Cortex of kidney (tissue), 1 donor: ENCODE measurements at places on chromosomes 7 and 10.

DNA sequence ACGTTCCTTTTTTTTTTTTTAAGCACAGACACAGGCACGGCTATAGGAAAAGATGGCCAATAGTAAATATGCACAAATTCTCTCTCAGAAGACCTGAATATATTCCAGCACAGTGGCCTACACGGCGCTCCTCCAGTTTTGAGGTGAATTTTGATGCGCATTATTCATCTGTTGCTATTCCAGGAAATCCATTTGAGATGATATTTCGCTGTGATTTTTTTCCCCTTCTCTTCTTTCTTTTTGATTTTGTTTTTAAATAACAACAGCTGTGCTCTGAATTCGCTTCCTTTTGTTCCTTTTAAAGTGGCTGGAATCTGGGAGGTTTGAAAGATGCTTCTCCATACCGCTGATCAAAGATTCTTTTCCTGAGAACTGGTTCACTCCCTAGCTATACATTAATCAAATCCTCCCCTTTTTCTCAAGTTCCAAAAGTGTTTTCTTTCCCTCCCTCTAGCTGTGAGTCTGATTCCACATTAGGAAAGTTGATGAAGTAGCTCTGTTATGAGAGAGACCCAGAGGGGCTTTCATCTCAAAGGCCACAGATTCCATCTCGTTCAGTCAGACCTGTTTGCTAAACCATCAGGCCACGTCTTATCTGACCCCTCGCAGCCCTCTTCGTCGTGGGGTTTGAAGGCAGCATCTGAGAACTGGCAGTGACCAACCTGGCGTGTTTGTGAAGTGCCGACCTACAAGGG lies 602.7 kb upstream of the NRP1 start:
- DNase-seq: no peak

DNA sequence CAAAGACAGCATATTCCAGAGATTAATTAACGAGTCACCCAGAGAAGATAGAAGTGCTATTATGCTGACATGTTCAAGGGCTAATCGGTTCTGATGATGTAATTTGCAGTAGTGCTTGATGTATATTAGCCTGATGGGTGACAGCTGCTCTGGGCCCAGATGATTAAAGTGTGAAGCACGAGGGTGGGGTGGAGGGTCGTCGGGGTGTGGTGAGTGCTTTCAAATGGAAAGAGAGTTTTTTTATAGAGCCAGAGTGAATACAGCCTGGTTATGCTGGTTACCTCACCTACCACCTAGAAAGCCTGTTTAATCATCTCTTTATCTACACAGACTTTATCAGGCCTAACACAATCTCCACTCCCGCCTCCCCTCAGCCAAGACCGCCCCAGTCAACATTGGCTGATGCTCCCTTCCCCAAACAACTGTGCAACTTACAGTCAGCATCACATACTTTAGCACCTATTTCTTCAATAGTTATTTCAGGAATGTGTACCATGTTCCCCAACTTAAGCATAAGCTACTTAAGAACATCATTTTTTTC lies 11.5 kb upstream of the STN1 start:
- DNase-seq: no peak

- DNase-seq: no peak
Observed at GRCh38 chr7:48454750-48455192, 283.5 kb downstream of the ABCA13 start.

DNA sequence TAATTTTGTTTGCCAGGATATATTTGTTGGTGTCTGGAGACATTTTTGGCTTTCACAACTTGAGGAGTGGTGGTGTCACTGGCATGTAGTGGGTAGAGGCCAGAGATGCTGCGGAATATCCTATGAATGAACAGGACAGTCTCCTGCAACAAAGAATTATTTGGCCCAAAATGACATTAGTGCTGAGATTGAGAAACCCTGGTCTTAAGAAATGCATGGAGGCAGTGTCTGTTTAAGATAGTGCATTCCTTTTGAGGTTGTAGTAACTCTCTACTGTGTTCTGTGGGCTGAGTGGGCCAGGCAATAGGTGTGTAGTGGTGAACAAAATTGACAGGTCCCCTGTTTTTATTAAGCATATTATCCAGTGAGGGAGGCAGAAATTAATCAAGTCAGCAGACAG lies 165.5 kb downstream of the CDK14 start:
- no peak for DNase-seq

DNA sequence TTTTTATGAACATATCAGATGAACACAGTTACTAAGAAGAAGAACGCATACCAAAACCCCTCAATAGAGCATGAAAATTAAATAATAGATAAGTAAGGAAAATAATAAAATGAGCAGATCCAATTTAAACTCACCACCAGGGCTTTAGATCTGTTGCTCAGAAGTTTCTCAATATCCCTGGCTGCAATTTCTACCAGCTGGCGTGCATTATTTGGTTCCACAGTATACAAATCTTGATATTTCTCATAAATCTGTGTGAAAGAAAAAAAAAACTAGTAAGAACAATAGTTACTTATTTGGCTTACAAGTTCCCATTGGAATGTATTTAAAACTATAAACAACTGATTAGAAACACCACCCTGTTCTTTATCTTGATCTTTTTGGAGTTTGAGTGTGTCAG lies 108.6 kb downstream of the CACNA2D1 start:
- DNase-seq: no peak

DNA sequence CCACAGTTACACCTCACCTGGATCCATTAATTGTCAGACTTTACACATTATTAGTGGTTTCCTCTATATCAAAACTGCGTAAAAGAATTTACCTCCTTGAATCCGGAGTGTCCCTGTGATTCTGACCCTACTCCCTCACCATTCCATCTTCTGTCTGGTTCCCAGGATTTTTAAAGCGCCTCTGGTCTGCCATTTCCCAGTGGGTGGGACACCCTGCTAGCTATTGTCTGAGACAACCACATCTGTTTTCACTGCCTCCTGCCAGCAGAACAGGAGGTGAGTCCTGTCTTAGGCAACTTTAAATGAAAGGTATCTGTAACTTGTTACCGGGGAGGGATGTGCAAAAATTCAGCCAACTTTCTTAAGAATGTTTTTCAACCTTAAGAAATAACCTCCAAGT lies 2.3 kb downstream of the MACROH2A2 start:
- no peak for DNase-seq

DNA sequence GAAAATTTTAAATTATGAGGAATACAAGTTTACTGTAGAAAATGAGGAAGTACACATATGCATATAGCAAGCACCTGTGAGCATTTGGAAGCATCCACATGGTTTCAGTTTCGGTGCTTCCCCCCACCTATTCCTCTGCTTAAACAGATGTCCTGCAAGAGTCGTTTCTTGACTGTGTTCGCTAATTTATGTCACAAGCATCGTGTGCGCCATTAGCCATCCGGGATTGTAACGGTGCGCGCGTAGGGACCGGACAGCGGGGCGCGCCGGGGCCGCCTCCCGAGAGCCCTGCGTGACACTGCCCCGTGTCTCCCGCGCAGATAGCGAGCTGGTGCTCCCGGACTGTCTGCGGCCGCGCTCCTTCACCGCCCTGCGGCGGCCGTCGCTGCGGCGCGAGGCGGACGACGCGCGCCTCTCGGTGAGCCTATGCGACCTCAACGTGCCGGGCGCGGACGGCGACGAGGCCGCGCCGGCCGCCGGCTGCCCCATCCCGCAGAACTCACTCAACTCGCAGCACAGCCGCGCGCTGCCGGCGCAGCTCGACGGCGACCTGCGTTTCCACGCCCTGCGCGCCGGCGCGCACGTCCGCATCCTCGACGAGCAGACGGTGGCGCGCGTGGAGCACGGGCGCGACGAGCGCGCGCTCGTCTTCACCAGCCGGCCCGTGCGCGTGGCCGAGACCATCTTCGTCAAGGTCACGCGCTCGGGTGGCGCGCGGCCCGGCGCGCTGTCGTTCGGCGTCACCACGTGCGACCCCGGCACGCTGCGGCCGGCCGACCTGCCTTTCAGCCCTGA lies 90.9 kb downstream of the NEURL1 start:
- no peak for DNase-seq

DNA sequence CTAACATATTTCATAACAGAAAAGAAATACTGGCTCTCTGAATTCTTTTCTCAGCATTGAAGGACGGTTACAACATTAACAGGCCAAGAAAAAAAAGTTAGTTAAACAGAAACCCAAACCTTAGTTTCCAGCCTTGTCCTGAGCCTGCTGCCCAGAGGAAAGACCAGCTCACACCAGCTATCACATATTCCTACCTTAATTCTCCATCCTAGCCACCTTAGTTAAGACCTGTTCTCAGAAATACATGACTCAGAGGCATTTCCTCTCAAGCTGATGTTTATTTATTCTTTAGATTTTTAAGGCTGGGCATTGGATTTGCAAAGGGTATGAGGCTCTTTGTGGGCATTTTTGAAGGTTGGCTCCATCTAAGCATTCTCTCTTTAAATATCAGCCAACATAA lies 34.3 kb upstream of the ADAM12 start:
- no peak for DNase-seq

- DNase-seq: no peak
Observed at GRCh38 chr7:78074713-78075112, 276.1 kb downstream of the PHTF2 start.

- no peak for DNase-seq
Observed at GRCh38 chr7:88071994-88072714, 138.1 kb downstream of the ADAM22 start.

GRCh38 chr10:23914641-23915040 lies 294.3 kb upstream of the KIAA1217 start:
- DNase-seq: no peak

- DNase-seq: no peak
Observed at GRCh38 chr10:17993361-17993760, 41.6 kb downstream of the SLC39A12 start.

DNA sequence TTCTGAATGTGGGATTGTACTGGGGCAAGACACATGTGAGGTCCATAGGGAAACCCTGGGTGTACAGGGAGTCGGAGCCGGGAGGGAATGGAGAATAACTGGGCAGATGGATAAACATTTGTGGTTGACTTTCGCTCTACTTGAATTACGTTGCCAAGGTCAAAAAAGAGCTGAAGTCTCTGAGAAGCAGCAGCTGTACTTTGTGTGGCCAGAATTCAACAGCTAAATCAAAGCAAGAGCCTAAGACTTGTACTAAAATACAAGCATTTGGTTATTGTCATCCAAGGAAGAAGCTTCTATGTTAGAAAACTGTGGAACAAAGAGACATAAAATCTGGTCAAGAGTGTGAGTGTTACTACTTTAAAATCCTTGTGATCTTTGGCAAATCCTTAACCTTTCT lies 457.2 kb downstream of the ARL4A start:
- no peak for DNase-seq

DNA sequence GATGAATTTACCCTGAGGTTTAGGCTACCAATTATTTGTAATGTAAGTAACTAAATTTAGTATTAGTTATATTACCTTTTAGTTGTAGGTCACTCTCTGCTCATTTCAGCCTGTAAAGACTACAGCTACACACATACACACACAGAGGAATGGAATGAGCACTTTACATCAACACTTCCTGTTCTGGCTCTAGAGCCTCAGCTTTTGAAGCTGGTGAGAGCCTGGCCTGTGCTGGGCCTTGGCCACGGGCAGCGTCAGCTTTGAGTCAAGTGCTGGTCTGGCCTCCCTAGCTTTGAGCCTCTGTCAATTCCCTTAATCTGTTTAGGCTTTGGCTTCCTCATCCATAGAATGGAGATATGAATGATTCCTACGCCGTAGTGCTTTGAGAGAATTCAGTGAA lies 141.7 kb downstream of the EGFR start:
- DNase-seq: no peak

DNA sequence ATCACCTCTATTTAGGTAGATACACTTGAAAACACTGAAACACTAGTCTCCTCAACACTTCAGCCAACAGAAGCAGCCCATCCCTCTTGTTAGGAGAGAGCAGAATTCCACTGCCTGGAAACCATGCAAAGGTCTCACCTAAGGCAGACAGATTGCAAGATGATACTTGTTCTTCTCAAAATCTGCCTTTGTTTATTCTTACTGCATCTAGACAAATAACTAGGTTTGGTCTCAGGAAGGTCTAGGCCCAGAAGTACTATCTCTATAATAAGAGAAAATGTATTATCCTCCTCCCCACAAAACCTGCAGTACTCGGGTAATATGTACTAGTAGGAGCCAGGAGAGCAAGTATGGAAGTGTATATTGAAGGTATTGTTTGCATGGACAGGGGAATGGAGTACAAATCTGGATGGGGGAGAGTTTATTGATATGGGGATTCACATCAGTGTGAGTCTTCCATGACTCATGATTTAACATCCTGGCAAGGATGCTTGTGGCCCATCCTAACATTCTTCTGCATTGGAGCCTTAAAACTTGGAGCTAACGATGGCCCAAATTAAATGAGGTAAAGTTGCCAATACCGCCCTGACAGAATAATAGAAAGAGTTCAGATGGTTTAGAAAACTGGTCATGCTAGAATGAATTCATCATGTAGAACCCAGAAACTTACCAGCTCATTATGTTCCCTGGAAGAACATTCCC lies 109.2 kb downstream of the EPC1 start:
- no peak for DNase-seq

DNA sequence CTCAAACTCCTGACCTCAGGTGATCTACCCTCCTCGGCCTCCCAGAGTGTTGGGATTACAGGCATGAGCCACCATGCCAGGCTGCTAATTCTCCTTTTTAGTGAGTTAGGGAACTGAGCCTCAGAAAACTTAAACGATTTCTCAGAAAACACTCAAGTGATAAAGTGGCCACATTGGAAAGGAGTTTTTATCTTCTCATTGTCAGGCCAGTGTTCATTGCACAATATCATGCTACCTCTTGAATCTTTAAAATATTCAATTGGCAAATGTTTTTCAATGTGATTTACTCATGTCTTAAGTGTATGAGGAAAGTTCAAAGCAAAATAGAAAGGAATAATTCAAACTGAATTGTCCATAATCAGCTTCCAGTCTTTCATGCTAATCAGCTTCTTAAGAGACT lies 80.7 kb downstream of the ITGB8 start:
- DNase-seq: no peak

- DNase-seq: no peak
Observed at GRCh38 chr7:40597517-40597916, 462.7 kb downstream of the SUGCT start.

DNA sequence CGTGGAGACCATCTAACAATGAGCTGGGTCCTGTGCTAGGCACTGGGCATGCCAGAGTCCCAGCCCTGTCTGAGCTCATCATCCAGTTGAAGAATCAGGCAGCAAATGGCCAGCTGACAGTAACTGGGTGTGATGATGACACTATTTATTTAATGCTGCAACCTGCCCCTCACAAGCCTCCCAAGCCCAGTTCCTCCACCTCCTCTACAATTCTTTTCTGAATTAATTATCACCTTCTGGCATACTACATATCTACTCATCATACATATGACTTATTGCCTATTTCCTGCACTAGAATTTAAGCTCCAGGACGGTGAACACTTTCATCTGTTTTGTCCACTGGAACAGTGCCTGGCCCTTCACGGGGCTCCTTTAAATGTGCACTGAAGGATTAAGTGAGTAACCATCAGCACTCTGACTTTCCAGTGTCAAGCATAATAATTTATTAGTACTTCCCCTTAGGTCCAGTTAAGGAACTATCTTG lies 96.7 kb upstream of the LAMB4 start:
- no peak for DNase-seq
